ENCODE measurements at places on chromosomes 1 and 21.

GRCh38 chr1:164588516-164589341 is 29.7 kb downstream of the PBX1 start:
- peak; percentile 87 for DNase-seq

- no peak for DNase-seq
Observed at GRCh38 chr1:13782634-13783360, 82.8 kb downstream of the PRDM2 start.

GRCh38 chr1:151146072-151146411 is 389 bp downstream of the SEMA6C start:
- no peak for DNase-seq

- DNase-seq = no peak
Observed at GRCh38 chr1:159937054-159937750, 8.2 kb downstream of the IGSF9 start.

- DNase-seq = no peak
Observed at GRCh38 chr1:193712392-193712791, 526.0 kb upstream of the B3GALT2 start.

DNA sequence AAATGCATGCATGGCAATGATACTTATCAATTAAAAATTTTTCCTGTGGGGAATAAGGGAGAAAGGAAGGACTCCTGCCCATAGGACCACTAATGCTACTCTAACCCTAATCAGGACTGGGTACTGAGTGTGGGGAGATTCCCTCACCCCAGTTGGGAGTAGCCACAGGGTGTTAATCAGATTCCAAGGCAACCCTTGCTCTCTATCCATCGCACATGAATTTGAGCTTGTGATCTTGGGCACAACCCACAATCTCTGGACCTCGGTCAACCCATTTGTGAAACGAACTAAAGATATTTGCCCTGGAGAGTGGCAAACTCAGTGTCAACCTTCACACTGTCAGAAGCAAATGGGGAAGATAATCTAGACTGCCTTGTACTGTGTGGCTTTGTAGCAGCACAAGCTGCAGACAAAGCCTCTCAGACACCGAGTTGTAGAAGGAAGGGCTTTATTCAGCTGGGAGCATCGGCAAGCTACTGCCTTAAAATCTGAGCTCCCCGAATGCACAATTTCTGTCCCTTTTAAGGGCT is 69.5 kb downstream of the SERINC2 start:
- DNase-seq = no peak

- DNase-seq = no peak
Observed at GRCh38 chr1:181443231-181443853, 40.0 kb upstream of the CACNA1E start.

- no peak for DNase-seq
Observed at GRCh38 chr1:211892577-211892976, 62.0 kb upstream of the LPGAT1 start.
